ENCODE measurements at places on chromosomes 11 and 22. TPM values are rescaled to one million over a fixed set of nuclear protein-coding genes. Genes with fewer than 3 reads are reported as not detected.

Gene NKAPD1
- 24.3 TPM for total RNA-seq

Gene CRYAB
- total RNA-seq: 0.85 TPM

Gene BBOX1
- 2.7 TPM for total RNA-seq

Gene RIMBP3C
- 0.21 TPM for total RNA-seq

Gene CYB5R2
- total RNA-seq: 7.0 TPM

Gene LRRC32
- total RNA-seq: 0.72 TPM

Gene SMIM38
- total RNA-seq: 0.21 TPM

All from tracheal epithelial cell (primary cell).